DMS79 (cell line): ENCODE measurements at places on chromosomes 3 and 15.

DNA sequence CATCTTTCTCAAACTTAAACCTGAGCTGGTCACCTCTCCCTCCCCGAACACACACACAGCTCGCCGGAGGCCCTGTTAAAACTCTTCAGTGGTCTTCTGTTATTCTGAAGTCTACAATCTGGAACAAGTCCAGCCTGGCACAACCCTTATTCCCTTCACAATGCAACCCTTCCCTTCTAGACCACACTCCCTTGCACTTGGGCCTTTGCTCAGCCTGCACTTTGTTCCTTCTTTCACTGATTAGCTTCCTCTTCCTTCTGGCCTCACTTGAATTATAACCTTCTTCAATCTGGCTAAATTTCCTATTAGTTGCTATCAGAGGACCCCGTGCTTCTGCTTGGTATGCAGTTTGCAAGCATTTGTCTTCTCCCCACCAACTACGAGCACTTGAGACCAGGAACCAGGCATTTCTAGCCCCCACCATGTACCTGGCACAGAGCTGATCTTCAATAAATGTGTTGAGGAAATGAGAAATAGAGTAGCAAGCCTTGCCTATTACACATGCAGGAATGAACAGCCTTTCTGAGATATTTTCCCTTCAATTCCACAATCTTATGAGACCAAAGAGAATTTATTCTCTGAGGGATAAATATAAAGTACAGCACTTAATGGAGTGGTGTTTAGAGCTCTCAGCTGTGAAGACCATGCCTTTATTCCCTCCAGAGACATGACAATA is 663.1 kb upstream of the ADAMTS9 start:
- no peak for DNase-seq

GRCh38 chr3:24043985-24044384 is 98.9 kb downstream of the NR1D2 start:
- DNase-seq, result no peak

DNA sequence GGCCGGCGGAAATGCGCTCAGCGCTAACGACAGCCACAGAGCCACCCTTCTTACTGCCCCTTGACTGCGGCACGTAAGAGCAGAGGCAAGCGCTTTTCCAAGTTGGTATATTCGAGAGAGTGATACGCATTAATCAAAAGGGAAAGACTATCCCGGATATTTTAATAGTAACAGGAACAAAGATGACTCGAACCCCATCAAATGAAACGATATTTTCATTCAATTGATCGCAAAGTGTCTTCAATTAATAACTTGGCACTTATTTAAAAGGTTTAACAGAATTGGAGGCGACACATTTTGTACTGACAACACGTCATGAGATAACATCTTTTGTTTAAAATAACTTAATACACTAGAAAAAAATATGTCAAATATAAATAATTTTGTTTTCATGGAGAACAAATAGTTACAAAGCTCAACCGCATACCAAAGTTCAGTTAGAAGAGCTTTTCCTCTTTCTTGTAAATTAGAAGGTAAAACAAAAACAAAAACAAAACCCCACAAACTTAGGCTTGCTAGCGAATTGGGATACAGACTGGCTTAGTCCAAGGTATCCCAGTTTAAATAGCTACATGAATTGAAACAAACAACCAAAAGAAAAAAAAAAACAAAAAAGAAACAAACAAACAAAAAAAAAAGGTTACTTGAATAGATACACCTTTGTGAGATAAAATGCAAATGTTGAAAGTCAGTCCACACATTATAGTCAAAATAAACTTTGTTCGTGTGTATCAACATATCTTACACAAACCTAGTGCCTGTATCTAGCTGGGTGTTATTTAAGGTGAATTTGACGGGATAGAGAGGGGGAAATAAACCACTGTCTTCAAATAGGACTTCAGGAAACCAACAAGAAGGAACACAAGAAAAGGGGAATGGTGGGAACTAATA is 10.2 kb downstream of the SHOX2 start:
- DNase-seq, result no peak

DNA sequence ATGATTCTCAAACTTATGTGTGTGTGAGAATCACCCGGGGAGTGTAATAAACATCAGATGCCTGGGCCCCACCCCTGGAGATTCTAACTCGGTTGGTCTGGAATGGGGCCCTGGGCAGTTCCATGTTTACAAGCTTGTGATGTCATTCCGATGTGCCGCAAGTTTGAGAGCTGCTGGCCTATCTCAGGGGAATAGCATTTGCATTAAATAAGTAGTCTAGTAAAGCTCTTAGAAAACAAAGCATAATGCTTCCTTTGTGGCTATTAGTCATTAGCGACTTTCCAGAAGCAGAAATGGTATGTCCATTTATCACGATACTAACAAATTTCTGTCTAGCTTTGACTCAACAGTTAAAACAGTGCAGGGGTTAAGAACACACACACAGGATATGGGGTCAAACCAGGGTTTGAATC is 20.9 kb downstream of the PGBD4 start:
- no peak for DNase-seq

DNA sequence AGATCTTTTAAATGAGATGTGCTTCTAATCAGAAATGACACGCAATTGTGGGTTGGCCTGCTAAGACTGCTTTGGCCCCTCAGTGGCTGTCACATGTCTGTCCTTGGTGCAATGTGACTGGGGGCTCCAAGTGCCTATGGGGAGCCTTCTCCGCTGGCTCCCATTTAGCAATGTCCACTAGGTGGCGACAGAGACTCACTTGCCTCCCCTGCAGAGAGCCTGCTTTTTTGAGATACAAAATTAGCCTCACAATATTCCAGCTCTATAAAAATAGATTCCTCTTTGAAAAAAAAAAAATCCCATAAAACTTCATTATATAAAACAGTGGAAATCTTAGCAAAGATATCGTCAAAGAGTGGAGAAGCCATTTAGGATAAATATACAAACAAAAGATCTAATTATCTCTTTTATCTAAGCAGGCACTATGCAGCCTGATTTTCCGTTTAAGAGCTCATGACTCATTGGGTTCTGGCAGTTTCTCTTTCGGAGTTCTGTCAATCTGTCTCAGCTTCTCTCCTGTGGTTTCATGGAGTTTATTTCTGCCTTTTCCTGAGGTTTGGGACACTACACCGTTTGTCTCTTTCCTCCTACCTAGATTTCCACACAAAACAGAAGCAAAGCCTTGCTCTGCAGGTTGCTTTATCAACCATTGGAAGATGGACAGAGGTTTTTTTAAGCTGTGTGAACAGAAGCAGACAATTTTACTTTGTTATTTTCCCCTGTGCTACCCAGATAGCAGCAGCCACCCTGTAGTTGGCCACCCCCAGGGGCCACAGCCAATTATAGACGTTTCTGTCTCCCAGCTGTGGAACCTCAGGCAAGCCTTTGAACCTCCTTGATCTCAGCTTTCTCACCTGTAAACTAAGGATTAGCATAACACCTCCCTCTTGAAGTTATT is 68.4 kb upstream of the TNFAIP8L3 start:
- no peak for DNase-seq

GRCh38 chr3:191792580-191792979 is 331.6 kb downstream of the PYDC2 start:
- no peak for DNase-seq

- no peak for DNase-seq
Measured at GRCh38 chr15:46685096-46685495, 1032.2 kb upstream of the SEMA6D start.

DNA sequence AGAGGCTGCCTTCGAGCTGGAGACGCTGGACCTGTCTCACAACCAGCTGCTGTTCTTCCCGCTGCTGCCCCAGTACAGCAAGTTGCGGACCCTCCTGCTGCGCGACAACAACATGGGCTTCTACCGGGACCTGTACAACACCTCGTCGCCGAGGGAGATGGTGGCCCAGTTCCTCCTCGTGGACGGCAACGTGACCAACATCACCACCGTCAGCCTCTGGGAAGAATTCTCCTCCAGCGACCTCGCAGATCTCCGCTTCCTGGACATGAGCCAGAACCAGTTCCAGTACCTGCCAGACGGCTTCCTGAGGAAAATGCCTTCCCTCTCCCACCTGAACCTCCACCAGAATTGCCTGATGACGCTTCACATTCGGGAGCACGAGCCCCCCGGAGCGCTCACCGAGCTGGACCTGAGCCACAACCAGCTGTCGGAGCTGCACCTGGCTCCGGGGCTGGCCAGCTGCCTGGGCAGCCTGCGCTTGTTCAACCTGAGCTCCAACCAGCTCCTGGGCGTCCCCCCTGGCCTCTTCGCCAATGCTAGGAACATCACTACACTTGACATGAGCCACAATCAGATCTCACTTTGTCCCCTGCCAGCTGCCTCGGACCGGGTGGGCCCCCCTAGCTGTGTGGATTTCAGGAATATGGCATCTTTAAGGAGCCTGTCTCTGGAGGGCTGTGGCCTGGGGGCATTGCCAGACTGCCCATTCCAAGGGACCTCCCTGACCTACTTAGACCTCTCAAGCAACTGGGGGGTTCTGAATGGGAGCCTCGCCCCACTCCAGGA is 21.1 kb downstream of the NRROS start:
- DNase-seq, result peak; percentile 95

DNA sequence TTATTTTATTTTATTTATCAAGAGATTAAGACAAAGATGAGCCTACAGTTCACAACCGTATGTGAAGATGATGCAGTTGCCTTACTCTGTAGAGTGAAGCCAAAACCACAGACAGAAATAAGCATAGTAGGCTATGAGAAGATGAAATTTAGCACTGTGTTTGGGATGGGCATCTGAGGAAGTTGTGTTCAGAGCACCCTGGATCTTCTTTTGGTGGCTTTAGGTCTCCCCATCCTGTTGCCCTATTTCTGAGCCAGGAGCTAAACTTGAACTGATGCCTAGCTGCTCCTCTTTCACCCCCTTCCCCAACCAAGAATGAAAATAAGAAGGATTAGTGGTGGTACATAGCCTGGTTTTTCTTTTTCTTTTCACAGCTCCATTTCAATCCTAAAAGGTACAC is 328.1 kb upstream of the TBL1XR1 start:
- DNase-seq, result no peak

GRCh38 chr15:68510558-68510957 is 68.2 kb upstream of the CORO2B start:
- no peak for DNase-seq

GRCh38 chr3:190504354-190505125 is 9.3 kb upstream of the IL1RAP start:
- no peak for DNase-seq

DNA sequence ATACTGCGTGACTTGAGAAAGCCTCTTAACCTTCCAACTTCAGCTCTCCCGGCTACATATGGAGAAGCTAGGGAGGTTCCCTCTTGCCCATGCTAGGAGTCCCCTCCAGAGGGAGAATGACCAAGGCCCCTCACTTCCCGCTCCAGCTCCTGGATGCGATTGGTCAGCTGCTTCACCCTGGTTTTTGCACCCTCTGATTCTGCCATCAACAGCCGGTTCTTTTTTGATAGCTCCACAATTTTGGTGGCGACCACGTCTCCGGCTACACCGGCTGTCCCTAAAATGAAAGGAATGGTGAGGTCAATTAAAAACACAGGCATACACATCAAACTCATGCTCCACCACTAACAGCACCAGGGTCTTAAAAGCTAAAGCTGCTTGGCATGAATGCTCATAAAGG is 20.6 kb downstream of the CCDC13 start:
- no peak for DNase-seq

DNA sequence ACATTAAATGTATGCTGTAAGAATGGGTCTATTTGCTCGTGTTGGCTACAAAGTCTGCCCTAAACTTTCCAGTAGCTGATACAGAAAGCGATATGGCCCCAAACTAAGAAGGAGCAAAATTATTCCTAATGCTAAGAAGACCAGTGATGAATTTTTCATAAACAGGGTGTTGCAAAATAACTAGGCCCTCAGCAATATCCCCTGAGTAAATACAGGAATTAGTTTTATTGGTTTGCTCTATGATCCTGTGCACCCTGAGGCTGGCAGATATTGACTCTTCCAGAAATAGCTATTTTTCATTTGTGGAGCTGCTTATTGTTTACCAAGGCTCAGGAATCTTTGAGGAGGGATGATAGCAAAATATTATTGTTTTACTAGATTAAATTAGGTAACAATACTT is 60.9 kb upstream of the CCNL1 start:
- DNase-seq, result no peak

- no peak for DNase-seq
Measured at GRCh38 chr3:121436074-121436473, 109.7 kb downstream of the POLQ start.

- no peak for DNase-seq
Measured at GRCh38 chr15:92421976-92422375, 28.3 kb downstream of the ST8SIA2 start.
